ENCODE measurements at places on chromosomes 11 and 22. TPM values are rescaled to one million over a fixed set of nuclear protein-coding genes. Genes with fewer than 3 reads are reported as not detected.
A peak's percentile ranks its signal among the peaks of the same experiment; 100 is the strongest.

GRCh38 chr11:80031014-80031600 is 590.3 kb upstream of the TENM4 start:
- no peak for DNase-seq

DNA sequence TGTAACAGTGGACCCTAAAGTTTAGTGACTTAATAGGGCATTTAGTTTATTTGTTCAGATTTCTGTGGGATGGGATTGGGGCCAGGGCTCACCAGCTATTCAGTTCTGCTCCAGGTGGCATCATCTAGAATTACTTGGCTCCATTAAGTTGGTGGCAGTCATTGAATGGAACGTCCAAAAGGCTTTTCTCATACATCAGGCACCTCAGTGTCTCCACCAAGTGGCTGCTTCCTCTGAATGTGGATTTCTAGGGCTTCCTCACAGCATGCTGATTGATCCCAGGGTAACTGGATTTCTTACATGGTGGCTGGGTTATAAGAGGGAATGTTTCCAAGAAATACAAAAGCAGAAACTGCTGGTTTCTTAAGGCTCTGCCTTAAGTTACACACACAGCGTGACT is 34.7 kb downstream of the USP47 start:
- DNase-seq, result no peak

- no peak for DNase-seq
These were observed 33.8 kb downstream of the OR2AG2 start for GRCh38 chr11:6737872-6738466.

- DNase-seq, result no peak
These were observed 162.3 kb downstream of the TRIM29 start for GRCh38 chr11:119975561-119976152.

DNA sequence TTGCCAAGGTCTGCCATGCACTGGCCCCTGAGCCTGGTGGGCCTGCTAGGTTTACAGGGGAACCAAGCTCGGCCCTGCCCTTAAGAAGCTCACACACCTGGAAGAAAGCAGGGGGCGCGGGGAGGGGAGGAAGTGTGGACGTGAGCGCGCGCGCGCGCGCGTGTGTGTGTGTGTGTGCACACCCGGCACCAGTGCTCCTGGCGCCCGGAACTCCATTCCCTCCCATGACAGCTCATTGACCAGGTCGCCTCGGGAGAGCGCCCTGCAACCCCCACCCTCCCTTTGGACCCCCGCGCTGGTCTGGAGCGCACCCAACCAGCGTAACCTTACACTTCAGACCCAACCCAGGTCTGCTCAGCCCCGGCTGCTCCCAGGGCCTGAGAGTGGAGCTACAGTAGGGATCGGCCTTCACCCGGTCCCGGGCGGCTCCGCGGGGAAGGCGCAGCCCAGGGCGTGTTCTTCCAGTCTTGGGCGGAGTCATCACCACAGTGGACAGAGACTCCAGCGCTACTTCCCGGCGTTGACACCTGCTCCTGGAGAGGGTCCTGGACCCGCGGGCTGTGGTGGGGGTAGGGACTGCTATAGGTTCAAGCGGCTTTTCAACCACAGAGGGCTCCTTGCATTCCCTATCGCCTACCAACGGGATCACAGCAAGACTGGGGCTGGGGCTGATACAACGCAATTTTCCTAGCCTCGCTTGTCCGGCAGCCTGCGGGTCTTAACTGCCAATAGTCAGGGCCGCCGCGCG is 1.5 kb downstream of the GALNT18 start:
- peak; percentile 68 for DNase-seq

- no peak for DNase-seq
These were observed 680.3 kb downstream of the NTM start for GRCh38 chr11:132050577-132051165.

- DNase-seq, result no peak
These were observed 80.3 kb downstream of the ME3 start for GRCh38 chr11:86592047-86592591.

GRCh38 chr11:40129266-40129665 is 1330.2 kb downstream of the LRRC4C start:
- no peak for DNase-seq

- DNase-seq, result no peak
These were observed 8.8 kb upstream of the LINC01488 start for GRCh38 chr11:69472541-69473275.

DNA sequence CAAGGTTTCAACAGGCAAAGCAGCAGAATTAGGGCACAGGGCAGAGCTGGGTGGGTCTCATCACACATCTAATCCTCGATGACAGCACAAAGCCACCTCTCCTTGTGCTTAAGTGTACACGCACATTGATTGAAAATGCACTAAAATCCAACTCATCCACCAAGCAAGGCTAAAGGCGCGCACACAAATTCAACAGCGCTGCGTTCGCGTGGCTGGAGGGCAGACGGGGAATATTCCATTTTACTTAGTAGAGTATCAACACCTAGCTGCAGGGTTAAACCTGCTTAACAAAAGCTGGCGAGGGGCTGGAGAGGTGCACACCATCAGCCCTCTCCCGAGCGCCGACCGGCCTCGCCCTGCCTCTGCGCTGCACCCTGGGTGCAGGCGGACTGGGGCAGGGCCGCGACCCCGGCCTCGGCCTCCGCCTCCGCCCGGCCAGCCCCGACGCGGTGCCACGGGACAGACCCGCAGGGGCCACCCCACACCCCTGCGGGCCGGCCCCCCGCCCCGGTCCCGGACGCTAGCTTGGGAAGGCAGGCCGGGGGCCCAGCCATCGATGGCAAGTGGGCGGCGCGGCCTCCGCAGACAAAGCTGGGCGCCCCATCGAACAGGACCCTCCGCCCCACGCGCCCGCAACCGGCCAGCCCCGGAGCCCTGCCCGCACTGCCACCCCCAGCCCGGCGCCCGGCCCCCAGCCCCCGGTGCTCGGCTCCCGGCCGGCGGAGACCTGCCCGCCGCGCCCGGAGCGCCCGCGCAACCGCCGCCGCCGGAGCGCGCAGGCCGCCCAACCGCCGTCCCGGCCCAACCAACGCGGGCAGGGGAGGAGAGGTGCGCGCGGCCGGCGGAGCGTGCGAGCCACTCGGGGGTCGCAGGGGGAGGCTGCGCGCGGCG is 929 bp downstream of the PRDM10 start:
- peak; percentile 59 for DNase-seq

- DNase-seq, result no peak
These were observed 14.6 kb downstream of the CELSR1 start for GRCh38 chr22:46522797-46523196.

- no peak for DNase-seq
These were observed 129.5 kb downstream of the FAM76B start for GRCh38 chr11:95660038-95660437.

DNA sequence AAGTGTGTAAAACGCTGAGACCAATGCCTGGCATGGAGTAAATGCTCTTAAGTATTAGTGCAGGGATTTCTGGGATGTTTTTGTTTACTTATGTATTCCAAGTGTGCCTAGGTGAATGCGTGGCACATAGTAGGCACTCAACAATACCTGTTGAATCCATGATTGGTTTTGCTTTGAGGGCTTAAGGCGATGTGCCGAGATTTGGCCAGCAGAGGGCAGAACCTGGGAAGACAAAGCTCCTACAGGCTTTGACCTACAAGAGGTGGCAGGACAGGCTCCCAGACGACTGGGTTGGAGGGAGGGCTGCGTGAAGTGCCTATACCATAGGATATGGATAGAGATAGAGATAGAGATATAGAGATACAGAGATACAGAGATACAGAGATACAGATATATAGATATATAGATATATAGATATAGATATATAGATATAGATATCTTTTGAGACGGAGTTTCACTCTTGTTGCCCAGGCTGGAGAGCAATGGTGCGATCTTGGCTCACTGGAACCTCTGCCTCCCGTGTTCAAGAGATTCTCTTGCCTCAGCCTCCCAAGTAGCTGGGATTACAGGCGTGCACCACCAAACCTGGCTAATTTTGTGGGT is 13.9 kb downstream of the KCNE3 start:
- peak; percentile 73 for DNase-seq

DNA sequence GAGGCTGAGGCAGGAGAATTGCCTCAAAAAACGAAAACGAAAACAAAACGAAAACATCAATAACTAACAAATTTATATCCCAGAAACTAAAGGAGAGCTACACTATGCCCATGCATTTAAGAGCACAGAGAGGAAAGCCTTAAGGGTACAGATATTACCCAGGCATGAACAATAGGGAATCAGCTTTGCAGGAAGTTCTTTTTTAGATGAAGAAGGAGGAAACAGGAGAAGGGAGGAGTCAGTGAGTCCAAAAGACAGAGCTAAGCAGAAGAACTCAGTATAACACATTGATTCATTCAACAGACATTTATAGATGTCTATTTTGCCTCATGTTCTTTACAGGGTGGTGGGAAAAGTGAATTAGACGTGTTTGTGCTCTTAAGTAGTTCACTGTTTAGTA is 8.3 kb downstream of the MRPL17 start:
- no peak for DNase-seq

DNA sequence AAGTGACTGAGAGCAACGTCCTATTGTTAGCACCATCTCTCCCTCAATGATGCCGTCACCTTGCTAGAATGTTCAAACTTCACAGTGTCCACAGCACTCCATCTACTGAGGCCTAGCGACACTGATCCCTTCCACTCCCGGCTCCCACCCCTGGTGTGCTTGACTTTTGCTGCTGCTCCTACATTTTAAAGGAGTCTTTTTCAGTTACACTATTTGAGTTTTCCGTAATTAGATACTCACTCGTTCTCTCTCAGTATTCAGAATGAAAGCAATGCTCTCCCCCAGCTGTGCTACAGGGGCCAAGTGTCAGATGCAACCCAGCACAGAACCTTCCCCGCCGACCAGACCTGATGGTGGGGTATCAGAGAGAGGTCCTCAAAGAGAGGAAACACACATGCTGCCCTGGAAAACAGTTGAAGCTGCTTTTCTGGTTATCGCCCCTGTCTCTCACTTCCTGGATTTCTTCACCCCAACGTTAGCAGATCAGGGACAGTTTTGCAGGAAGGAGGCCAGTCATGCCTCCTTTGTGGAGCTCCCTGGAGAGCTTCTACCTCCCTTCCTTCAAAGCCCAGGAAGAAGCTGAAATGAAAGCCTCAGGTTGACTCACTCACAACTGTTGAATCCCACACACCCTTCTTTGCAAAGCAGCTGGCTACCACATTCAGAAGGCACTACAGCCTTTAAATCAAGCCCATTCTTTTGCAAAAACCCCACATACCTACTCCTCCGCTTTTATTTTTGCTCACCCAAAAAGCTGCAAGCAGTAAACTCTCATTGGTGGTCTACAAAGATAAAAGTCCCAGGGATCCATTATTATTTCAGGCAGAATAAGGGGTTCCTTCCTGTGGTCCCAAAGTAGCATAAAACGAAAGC is 23.5 kb downstream of the LARGE1 start:
- no peak for DNase-seq

Gene CALCA
- 2.1 TPM for total RNA-seq

Gene CCDC116
- total RNA-seq, result not detected

Gene KCNK7
- not detected for total RNA-seq

Gene LMO1
- not detected for total RNA-seq

Gene MGAT3
- total RNA-seq, result 0.07 TPM

Gene BCO2
- 118 TPM for total RNA-seq

Gene GPHA2
- total RNA-seq, result not detected

Gene MMP27
- not detected for total RNA-seq
